AG08395 (cell line): ENCODE measurements at places on chromosomes 1 and 21.

DNA sequence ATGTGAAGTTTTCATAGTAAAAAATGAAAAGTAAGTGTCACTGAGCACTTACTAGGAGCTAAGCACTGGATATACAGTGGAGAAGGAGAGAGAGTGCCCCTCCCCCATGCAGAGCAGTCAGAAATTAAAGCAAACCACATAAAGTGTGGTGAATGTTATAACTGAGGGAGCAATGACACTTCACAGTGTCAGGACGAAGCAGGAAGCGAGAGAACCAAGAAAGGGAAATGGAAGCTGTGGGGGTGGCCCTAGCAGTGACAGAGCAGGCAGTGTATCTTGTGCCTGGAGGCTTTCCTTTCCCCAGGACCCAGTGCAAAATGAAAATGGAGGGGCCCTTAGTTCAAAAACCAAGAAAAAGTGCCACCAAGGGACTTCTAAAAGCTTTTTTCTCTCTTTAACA is 21.5 kb upstream of the RCAN3 start:
- no peak for DNase-seq

- DNase-seq = no peak
Observed at GRCh38 chr1:208643005-208643597, 398.9 kb upstream of the PLXNA2 start.

DNA sequence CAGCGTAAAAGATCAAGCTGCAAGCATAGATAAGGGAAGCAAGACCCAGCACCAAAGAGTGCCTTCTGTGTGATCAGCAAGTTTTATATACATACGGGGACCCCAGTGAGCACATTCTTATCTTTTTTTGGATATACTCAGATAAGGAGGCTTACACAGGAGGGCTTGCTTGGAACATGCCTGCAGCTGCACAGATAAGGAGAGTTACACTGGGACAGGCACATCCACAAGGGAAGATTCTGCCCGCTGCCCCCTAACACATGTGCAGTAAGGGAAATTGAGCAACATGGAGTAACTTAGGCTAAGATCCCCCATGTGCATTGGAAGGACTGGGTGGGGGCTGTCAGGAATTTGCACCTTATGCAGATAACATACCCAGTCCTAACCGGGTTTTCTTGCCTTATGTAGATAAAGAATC is 1334.8 kb downstream of the MRPL39 start:
- no peak for DNase-seq

DNA sequence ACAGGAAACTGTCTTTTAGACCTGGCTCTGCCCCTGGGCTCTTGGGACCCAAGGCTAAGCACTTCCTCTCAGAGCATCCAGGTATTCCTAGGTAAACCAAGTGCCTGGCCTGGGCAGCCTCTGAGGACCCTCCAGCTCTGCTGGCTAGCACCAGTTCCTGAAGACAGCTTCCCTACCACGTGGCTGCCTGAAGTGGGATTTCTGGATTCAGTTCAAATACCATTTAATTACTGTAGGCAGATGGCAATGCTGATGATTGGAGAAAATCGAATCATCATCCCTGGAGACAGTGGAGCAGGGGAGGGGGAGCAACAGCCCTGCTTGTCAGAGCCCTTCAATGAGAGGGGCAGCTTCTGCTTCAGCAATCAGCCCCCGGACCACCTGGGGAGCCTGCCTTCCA is 11.9 kb downstream of the KIF21B start:
- no peak for DNase-seq

GRCh38 chr1:11417162-11417561 is 61.8 kb upstream of the DISP3 start:
- DNase-seq = no peak

- DNase-seq = peak; percentile 70
Observed at GRCh38 chr1:107389410-107390396, 248.9 kb downstream of the NTNG1 start.

GRCh38 chr21:17853393-17854275 is 34.5 kb upstream of the C21orf91 start:
- no peak for DNase-seq

DNA sequence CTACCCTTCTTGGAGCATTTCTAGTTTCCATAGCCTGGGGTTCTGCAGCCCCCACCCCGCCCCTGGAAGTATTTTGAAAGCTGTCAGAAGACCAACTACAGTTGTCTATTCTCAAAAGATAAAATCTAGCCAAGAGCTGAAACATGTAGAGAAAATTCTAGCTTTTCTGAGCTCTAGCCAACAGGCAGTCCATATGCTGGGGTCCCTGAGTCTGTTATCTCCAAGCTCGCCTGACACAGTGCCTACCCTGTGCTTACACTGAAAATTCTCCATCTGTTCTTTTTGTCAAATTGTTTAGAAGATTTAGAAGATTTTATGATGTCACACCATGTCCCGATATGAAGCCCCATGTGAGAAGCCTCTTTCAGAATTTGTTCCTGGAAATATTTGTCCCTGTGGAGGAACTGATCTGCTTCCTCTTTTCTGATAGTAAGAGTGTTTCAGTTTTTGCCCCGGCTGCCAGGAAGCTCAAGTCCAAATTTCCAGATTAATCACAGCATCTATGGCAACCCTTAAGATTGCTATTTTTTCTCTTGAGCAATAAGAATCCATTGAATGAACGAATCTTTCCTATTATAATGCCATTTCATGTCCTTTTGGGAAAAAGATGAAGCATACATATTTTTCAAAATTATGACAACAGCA is 23.7 kb upstream of the CSF3R start:
- DNase-seq = no peak

GRCh38 chr1:31425301-31426081 is 12.5 kb downstream of the SERINC2 start:
- DNase-seq = no peak

- no peak for DNase-seq
Observed at GRCh38 chr1:234879147-234880080, 249.2 kb downstream of the TOMM20 start.

DNA sequence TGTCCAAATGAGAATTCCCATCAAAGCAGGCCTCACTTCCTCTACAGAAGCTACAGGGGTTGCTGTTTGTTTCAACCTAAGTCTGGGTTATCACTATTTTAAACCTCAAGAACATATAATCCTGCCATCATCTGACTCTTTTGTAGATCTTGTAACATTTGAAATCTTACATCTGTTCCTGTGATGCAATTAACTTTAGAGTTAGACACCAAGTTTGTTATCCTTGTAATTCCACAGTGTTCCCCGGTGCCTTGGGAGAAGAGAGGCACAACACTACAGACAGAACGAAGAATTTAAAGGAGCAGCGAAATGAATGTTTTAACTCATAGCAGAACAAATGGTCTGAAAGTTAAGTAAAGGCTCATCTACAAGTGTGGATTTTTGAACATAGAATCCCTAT is 116.1 kb downstream of the UCHL5 start:
- no peak for DNase-seq

- DNase-seq = no peak
Observed at GRCh38 chr1:74340656-74341055, 105.5 kb downstream of the TNNI3K start.

DNA sequence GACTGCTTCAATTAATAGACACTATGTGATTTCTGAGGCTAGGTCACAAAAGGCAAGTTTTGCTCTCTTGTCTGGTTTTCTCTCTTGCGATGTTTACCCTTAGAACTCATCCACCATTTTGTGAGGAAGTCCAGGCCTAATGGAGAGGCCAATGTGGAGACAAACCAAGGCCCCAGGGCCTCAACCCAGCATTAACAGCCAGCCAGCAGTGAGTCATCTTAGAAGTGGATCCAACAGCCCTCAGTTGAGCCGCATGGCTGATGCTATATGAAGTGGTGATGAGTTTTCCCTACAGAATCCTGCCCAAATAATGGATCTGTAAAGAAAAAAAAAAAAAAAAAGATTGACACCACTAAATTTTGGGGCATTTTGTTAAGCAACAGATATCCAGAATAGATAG is 95.1 kb downstream of the DNTTIP2 start:
- no peak for DNase-seq

GRCh38 chr21:42162831-42163510 is 56.0 kb upstream of the ABCG1 start:
- DNase-seq = no peak

DNA sequence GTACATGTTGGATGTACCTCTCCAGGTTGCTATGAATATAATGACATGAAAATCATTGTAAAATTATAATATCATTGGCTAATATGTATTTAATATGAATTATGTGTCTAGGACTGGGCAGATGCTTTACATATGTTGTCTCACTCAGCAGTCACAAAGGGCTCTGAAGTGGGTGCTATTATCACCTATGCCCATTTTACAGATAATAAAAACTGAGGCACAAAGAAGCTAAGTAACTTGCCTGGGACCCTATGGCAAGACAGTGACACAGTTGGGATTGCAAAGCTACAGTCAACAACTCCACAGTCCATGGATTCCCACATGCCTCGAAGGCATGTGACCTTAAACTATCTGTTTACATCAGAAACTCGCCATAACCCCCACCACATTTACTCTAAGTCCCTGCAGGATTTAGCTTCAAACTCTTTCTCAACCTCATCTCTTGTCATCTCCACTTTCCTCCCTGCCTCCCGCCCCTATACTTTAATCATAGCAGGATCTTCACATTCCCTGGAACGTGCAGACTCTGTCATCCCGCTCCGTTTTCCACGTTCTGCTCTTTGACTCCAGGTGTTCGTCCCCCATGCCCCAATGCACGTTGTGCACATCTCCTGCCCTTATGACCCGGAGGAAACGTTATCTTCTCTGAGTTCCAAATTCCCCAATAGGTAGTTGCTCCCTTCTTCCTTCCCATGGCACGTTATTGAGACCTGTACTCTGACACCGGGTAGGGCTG is 143.0 kb upstream of the NRIP1 start:
- no peak for DNase-seq

- no peak for DNase-seq
Observed at GRCh38 chr1:106613068-106613467, 443.4 kb upstream of the PRMT6 start.

GRCh38 chr1:169312084-169312954 is 55.3 kb downstream of the NME7 start:
- DNase-seq = peak; percentile 85

GRCh38 chr1:75079538-75080290 is 54.5 kb upstream of the LHX8 start:
- no peak for DNase-seq

GRCh38 chr1:245258271-245258920 is 103.6 kb downstream of the KIF26B start:
- no peak for DNase-seq
